Glutamatergic neuron (in vitro differentiated cells): ENCODE measurements at places on chromosomes 4 and X. TPM values are rescaled to one million over a fixed set of nuclear protein-coding genes. Genes with fewer than 3 reads are reported as not detected.

GRCh38 chr4:104942990-104943743 lies 203.5 kb upstream of the TET2 start:
- DNase-seq: no peak

DNA sequence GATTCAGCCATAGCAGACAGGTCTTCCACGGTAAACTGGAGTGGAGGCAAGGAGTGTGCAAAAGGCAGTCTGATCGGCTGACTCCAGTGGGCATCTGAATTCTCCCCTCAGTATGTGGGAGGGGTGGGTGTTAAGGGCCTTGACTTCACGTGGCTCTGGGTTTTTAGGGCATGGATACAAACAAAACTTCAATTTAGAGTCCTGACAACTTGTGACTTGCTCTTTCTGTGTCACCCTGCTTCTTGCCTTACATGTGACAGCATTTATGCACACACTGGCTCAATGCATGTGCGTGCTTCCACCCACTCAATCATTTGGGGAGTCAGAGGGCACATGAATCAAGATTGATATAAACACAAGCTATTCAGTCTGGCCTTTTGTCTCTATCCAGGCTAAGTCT lies 17.5 kb downstream of the PLP1 start:
- DNase-seq: no peak

EVC2 gene
- 2.3 TPM for total RNA-seq

DNA sequence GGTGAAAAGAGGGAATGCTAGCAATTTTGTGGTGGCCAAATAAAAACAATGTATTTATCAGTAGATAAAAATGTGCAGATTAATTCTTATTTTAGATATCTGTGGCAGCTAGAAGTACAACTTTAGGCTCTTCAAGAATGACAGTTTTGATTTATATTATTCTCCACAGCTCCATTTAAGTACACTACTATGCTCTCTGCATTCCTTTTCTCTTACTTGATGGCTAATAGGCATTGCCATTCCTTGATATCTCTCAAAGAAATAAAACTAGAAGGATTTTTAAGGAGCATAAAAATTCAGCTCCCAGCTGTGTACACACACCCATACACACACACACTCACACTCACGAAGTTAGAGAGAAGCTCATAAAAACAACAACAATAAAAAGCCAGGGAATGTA lies 59.4 kb upstream of the H2AZ1 start:
- no peak for DNase-seq

NWD2 gene
- 0.17 TPM for total RNA-seq

- no peak for DNase-seq
These were observed 72.4 kb downstream of the CPZ start for GRCh38 chr4:8664976-8665375.

- no peak for DNase-seq
These were observed 26.9 kb downstream of the CCNG2 start for GRCh38 chr4:77183777-77184420.

DNA sequence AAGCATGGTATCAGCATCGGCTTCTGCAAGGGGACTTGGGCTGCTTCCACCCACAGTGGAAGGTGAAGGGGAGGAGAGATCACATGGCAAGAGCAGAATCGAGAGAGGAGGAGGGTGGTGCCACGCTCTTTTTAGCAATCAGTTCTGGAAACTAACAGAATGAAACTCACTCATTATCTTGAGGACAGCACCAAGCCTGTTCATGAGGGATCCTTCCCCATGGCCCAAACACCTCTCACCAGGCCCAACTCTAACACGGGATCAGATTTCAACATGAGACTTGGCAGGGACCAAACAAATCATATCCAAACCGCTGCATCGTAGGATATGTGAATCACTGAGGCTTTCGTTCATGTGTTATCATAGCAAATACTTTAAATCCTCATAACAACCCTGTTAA lies 125.5 kb downstream of the GPC3 start:
- no peak for DNase-seq

- DNase-seq: no peak
These were observed 26.9 kb upstream of the WDR17 start for GRCh38 chr4:176038789-176039188.

PF4V1 gene
- not detected for total RNA-seq

SYTL5 gene
- total RNA-seq: not detected

CT47B1 gene
- not detected for total RNA-seq

KLB gene
- total RNA-seq: not detected

HSD17B13 gene
- 0.25 TPM for total RNA-seq

SPANXC gene
- not detected for total RNA-seq

MGST2 gene
- 6.9 TPM for total RNA-seq

DNA sequence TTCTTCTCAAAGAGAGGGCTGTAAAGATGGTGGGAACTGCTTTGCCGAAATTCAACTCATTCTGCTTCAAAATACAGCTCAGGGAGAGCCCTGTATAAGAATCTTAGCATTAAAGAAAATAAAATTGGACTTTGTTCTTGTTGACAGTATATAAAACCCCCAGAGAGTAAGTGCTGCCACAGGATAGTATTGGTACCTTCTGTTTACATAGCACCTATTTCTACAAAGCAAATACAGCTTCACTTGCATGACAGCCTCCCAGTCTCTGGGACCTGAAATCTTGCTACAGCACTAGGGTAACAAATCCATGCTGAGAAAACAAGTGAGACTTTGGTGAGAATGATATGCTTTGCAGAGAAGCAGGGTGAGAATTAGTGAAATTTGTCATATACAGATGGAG lies 428.6 kb downstream of the ADGRL3 start:
- DNase-seq: no peak

TMPRSS11B gene
- total RNA-seq: not detected

DNA sequence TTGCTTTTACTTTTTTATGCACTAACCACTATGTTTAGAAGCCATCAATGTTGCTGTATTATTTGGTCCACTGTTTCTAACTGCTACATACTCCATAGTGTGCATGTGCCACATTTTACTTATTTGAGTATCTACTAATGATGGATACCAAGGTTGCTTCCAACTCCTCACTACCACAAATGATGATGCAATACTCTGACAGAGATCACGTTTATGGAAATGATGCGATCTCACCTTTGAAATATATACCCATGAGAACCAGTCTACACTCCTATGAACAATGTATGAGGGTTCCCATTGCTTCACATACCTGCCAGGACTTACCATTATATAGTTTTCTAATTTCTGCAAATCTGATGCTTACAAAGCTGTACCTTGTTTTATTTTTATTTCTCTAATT lies 44.2 kb downstream of the HUWE1 start:
- DNase-seq: no peak

DNA sequence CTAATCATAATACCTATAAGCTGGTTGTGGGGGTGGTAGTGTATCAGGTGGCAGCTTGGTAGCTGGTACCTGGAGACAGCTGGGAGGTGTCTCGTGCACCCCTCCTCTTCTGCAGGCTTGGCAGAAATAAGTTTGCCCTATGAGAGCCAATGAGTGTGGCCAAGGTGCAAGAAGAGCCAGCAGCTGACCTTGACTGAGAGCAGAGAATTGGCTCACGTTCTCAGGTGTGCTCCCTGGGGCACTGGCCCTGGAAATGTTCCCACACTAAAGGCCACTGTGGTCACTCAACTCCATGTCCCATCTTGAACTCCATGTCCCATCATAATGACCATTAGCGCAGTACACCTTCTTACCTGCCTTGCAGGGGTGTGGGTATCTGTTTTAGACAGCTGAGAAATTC lies 13.4 kb downstream of the TRMT44 start:
- DNase-seq: no peak

DNA sequence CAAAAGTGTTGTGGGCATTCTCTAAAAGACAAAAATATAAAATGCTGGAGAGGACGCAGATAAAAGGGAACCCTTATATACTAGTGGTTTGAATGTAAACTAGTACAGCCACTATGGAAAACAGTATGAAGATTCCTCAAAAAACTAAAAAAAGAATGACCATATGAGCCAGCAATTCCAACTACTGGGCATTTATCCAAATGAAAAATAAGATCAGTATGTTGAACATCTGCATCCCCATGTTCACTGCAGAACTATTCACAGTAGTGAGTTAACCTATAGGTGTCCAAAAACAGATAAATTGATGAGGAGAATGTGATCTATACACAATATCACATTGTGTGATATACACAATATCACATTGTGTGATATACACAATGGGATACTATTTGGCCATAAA lies 1615.3 kb downstream of the PCDH18 start:
- no peak for DNase-seq

- DNase-seq: no peak
These were observed 8.2 kb downstream of the TNIP3 start for GRCh38 chr4:121155893-121156292.
